ENCODE measurements at places on chromosomes 13 and 19.

DNA sequence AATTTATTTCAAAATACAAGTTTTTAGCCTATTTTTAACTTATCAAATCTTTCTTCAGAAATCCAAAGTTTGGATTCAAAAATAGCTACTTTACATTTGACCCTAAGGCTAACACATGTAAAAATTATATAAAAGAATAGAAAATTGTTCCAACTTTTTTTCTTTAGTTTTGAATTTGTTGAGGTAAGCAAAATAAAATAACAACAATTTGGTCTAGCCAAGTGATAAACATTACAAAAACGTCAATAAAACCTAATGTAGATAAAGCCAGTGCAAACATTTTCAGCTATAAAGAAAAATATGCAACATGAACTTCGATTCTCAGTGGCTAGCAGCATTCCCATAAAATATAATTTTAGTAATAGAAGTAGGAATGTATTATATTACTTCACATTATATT, 400.3 kb downstream of the PCDH9 start:
- no peak for DNase-seq

DNA sequence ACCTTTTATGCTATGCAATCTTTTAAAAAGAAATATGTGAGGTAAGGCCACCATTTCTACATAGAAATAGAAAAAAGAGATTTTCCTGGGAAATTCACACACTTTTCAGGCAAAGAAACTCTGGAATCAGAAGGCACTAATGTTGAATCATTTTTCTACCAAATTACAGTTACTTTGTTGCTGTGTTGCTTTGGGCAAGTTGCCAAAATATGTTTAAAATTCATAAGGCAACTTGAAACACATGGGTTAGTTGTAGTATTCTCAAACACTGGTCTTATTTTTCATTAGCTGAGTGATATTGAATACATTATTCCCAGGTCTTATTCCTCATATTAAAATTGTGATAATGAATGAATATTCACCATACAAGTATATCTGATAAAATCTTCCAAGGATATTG, 195.0 kb upstream of the SLITRK1 start:
- no peak for DNase-seq

DNA sequence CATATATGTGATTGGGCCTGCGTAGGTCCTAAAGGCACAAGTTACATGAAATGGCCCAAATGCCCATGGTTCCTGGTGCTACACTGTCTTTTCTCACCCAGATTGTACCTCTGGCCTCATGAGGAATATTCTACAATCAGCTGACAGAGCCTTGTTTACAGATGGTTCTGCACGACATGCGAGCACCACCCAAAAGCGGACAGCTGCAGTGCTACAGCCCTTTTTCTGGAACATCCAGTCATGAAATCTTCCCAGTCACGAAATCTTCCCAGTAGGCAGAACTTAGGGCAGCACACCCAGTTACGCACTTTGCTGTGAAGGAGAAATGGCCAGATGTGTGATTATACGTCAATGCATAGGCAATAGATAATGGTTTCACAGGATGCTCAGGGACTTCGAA, 7.7 kb upstream of the ELF1 start:
- no peak for DNase-seq

- DNase-seq, result no peak
Measured at GRCh38 chr13:36067746-36068381, 63.3 kb downstream of the DCLK1 start.

DNA sequence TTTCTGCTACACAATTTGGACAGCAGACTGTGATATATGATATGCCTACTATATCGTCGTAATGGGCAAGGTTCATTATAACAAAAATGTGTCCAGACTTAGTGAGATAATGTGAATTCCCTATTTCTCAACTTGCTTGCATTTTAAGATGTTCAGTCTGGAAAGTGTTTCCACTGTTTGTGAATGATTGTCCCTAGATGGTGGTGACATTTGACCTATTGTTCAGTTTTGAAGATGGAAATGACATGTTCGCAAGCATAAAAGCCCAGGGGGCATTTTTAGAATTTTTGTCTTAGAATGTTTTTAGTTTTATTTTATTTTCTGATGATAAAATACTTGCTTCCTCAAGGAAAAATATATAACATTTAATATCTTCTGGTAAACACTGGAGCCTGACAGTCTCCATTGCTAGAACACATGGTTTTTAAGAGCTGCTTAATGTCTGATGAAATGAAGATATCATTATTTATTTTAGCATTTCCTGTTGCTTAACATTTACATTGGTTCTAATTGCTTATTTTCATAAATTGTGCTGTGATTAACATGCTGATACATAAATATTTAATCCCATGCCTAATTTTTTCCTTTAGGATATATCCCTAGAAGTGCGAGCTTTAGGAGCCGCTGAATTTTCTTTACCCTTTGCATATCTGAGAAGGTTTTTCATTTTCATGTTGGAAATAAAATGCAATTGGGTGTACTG, 27.1 kb downstream of the MBNL2 start:
- no peak for DNase-seq

DNA sequence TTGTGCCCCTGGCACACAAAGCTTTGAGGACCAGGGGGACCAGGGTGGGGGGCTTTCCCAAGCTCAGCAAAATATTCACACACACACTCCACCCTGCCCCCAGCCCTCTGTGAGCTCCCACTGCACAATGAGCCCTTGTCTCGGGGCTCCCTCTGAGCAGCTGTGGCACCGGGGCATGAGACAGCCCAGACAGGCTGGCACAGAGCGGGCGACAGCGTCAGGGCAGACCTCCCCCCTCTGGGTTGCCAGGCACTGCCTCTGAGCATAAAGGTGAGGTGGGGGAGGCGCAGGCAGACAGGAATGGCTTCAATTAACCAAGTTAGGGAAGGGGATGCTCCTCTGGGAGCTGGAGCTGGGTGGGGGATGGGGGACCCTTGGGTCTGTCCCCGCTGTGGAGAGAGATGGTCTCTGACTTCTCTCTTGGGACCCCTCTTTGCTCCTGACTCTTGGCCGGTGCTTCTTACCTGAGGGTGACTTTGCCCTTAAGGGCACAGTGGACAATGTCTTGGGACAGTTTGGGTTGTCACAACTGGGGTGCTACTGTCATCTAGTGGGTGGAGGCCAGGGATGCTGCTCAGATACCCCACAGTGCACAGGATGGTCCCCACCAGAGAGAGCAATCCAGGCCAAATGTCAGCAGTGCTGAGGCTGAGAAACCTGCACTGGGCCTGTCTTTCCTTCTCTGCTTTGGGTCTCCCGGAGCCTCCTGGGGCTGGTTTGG, 30.3 kb downstream of the LYL1 start:
- no peak for DNase-seq

- no peak for DNase-seq
Measured at GRCh38 chr13:29292045-29292444, 303.4 kb downstream of the SLC7A1 start.
